ENCODE measurements at places on chromosomes 13 and 19.

DNA sequence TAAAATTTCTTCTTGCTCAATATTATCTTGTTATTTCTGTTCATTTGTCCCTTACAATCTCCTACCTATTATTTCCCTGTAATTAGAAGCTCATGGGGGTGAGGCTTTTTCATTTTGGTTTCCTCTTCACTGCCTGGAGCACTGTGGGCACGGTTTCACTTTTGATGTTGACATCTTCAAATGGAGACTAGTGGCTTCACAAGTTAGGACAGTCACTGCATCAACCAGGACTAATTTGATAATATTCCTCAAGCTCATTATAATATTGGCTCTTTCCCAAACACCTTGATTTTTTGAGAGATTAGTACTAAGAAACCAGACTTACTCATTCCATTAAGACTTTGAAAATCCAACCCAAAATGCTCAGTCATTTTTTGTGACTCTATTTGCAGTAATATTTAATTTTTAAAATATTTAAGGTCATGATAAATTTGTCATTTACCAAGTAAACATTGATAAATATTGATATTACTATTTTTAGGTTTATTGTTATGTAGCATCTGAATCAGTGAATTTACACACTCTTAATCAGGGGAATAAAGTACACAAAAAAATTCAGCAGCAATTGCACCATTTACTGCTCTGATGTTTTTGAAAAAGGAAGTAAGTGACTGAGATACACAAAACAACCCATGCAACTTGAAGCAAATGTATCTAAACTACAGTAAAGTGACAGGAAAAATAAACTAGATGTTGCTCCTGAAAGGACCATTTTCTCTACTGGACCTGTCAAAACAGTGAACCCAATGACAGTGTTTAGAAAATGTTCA, 28.8 kb upstream of the RCBTB2 start:
- no peak for DNase-seq

- no peak for DNase-seq
Measured at GRCh38 chr19:51727349-51727880, 3.6 kb upstream of the HAS1 start.

DNA sequence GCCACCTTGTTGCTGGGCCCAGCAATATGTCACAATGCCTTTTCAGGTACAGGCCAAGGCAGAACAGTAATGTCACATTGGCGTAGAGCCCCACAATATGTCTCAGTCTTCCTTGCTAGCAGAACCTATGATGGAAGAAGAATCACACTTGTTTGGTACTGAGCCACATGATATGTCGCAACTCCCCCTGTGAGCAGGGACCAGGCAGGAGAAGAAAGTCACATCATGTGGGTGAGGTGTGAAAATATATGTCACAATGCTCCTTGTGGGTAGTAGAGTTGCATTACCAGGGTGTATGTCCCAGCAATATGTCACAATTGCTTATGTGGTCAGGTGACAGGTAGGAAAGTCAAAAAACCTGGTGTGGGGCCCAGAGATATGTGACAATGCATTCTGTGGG, 7.1 kb upstream of the ZNF91 start:
- no peak for DNase-seq

GRCh38 chr13:46134961-46135522, 30.2 kb upstream of the CPB2 start:
- no peak for DNase-seq

DNA sequence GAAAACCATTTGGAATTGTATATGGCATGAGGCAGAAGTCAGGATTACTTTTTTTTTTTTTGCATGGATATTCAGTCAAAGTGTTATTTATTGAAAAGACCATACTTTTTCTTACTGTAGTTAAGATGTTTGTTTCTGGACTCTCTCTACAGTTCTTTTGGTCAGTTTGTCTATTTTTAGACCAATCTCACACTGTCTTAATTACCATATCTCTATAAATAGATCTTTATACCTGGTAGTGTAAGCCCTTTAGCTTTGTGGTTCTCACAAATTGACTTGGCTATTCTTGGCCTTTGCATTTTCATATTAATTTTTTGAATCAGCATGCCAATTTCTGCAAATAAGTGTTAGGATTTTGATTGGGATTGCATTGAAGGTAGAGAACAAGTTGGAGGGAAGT, 96.8 kb downstream of the MAB21L1 start:
- DNase-seq = no peak

DNA sequence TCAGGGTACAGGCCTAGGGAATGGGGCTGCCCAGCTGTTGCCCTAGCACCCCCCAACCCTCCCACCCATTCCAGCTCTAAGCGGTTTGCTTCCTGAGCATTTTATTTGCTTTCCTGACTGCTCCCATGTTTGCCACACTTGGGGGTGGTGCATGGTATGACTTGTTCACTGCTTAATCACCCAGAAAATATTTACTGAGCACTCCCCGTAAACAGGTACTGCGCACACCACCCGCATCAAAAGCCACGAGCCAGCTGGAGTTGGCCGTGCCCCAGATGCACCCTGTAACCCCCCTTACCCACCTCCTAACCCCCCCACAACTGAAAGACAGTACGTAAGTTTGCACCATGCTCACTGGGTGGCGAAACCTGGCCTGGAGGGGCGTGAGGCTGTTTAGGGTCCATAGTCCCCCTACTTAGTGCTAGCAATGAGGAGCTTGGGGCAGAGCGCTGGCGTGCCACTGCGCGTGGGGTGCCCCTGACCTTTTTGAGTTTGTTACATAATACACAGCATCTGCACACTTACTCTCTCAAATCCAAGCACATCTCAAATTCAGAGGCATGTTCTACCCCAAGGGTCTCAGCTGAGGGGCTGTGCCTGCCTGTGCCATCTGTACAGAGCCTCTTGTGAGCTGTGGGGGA, 29.8 kb downstream of the DPF1 start:
- DNase-seq = no peak
